ENCODE measurements at places on chromosomes 16 and 17.

- DNase-seq, result no peak
Measured at GRCh38 chr16:80122115-80122514, 418.7 kb upstream of the DYNLRB2 start.

GRCh38 chr16:17784073-17784472, 313.3 kb upstream of the XYLT1 start:
- no peak for DNase-seq

- no peak for DNase-seq
Measured at GRCh38 chr17:6343736-6344135, 91.2 kb downstream of the AIPL1 start.

DNA sequence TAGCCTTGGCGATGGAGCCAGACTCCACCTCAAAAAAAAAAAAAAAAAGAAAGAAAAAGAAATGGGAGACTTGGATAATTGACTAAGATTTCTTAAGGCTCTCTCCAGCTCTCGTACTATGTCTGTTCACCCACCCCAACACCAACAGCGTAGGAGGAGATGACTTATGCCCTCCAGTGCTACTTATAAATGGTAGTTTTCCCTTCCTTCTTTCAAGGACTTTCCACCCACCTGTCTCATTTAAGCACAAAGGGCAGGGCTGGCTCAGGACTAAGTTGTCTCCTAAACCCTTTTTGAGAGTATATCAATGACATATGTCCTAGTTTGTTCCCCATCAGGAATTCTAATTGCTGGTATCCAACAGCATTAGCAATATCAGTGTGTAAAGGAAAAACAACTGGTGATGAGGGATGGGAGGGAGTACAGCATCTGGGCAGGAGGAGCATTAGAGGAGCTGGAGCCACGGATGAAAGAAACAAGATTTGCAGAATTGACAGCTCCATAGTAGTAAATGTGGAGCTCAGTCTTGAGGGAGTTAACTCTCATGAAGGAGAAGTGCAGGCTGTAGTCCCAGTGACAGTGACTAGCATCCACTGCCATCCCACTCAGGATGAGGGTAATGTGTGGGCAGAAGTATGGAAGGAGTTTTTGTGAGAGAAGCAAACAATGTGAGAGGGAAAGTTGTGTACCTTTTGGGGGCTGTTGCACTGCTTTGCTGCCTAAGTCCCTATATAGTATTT, 17.2 kb downstream of the UBE2Z start:
- DNase-seq, result no peak

DNA sequence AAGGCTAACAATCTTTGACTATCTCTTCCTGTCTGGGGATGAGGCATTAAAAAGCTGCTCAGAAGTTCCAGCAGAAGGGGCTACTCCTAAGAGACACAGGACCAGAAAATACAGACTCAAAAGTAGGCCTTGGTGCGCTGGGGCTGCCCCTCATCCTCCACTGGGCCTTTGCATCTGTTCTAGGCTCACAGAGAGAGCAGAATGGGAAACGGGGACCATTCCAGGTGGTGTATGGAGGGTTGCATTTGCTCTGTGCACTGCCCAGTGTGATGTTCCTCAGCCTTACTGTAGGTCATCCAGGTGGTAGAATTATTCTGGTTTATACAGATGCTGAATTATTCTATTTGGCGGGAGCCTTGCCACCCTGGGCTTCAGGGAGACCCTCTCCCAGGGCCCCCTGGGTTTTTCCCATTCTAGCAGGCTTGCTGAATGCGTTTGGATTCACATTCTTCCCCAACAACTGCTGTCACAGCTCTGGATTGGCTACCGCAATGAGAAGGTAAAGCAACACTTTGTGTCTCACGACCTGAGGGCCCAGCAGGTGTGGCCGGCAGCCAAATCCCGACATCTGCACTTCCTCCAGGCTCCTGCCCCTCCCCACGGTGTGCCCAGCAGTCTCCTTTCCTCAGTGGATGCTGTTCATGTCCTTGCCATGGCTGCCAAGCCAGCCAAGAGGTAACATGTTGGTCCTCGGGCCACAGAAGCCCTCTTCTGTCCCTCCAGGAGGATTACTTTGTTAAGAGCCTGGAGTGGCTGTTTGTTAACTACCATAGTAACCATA, 25.0 kb upstream of the ZNHIT3 start:
- DNase-seq, result no peak
